ENCODE measurements at places on chromosomes 11 and 22.

- no peak for DNase-seq
Measured at GRCh38 chr22:25360411-25360810, 141.0 kb downstream of the CRYBB2 start.

DNA sequence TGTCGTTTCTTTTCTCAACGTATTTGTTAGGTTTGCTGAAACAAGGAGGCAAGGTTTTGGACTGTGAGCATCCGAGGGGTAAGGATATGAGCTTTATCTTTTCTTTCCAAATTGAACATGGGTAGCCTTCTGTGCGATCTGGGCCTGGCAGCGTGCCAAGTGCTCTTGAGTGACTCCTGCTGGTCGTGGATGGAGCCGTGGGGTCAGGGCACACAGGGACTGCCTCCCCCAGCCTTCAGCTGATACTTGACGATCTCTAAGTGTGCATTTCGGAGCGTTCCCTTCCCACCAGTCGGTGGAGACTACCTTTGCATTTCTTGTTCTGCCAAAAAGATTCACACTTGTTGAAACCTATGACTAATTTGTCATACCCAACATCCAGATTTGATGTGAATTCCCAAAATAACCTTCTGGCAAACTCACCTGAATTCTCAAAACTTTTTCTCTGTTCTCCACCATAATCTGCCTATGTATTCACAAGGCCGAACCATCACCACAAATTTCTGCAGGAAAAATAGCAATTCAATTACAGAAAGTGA lies 40.1 kb upstream of the CLMP start:
- DNase-seq, result no peak

GRCh38 chr11:130545449-130546072 lies 97.1 kb downstream of the ADAMTS15 start:
- DNase-seq, result no peak

DNA sequence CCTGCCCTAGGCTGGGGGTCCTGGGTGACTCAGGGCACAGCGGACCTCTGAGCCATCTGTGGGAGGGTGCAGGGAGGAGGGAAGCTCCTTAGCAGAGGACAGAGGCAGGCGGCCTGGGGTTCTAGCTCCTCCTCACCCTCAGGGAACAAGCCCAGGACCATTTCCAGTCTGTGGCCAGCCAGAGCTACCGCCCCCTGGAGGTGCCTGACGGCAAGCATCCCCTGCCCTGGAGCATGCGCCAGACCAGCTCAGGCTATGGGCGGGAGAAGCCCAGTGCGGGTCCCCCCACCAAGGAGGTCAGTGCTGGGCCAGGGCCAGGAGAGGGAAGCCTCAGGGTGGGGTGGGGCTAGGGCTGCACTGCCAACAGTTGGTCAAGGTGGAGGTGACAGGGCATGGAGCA lies 26.0 kb upstream of the LRRC10B start:
- DNase-seq, result no peak

Measured in SIG-M5 (cell line).